ENCODE measurements at places on chromosomes 11 and 22.

DNA sequence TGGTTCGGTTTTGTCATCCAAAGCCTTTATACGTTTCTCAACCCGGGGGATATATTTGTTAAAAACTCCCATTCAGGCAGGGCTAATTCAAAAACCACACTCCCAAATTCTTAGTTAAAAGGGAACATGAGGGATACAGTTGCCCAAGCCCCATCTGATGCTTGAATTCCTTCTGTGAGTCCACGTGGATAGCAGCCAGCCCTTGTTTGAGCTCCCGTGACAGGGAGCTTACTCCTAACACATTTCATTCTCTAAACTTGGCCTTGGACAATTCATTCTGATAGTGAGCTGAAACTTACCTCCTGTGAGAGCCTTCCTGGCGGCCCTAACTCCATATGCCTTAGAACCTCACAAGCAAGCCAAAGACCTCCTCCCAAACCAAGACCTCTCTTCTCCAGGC lies 357.5 kb downstream of the TENM4 start:
- DNase-seq, result no peak

DNA sequence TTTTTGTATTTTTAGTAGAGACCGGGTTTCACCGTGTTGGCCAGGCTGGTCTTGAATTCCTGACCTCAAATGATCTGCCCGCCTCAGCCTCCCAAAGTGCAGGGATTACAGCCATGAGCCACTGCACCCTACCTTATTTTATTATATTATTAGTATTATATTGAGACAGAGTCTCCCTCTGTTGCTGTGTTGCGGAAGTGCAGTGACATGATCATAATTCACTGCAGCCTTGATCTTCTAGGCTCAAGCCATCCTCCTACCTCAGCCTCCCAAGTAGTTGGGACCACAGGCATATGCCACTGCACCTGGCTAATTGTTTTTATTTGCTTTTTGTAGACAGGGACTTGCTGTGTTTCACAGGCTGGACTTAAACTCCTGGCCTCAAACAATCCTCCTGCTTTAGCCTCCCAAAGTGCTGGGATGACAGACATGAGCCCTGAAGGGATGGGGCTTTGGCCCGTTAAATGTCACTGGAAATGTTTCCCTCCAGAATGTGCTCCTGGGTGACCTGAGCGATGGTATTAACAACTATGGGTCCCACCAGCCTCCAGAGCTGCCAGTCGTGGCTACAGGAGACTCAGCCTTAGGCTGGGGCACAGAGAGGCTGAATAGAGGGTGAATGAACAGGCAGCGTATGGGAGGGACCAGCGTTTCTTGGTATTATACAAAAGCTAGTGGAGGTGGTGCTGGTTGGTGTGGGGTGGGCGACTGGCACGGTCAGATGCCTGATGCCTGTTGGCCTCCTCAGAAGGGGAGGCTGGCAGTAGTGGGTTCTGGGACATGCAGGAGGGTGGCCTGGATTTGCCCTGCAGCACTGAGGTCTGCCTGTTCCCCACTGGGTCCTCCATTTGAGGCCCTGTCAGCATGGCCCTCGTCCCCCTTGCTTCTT lies 7.3 kb downstream of the TANGO2 start:
- DNase-seq, result no peak

DNA sequence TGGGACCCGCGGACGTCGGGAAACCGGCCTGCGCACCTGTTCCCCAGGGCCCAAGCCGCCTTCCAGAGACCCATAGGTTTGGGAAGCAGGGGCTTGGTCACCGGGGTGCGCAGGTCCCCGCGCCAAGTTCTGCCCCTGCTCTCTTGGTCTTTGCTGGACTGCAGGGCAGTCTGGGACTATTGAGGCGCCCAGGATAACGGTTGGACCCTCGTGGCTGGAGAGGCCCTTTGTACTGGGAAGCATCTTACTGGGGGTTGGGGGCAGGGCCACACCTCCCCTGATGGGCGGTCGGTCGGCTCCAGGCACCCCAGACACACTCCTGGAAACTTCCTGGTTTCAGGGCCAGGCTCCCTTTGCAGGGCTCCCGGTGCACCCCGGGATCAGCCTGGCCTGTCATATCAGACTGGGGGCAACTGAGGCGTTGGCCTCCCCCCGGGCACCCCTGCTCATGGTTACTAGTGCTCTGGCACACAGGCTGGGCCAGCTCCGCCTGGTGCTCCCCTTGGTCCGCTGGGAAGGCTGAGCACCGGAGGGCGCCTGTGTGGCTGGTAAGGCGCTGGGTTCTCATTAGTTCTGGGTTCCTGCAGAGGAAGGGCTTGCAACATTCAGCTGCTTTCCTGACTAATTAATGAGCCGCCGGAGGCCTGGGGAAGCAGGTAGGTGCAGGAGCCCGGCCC lies 1250.5 kb downstream of the BRD1 start:
- DNase-seq, result no peak

GRCh38 chr22:20155330-20156041 lies 4.6 kb upstream of the CCDC188 start:
- no peak for DNase-seq

DNA sequence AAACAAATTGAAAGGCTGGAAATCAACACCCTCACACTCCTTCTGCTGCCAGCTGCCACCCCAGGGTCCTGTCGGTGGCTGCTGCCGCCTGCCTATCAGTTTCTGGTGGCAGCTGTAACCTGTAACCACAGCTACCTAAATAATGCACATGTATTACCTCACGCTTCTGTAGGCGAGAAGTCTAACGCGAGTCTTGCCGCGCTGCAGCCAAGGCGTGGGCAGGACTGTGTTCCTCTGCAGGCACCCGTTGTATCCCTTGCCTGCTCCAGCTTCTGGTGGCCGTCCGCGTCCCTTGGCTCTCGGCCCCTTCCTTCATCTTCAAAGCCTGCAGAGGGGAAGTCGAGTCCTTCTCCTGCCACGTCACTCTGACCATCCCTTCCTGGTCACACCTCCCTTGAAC lies 44.1 kb upstream of the GCAT start:
- DNase-seq, result no peak
